Fibroblast of upper back skin (primary cell): ENCODE measurements at places on chromosomes 3 and 15.

GRCh38 chr3:169618894-169619792 lies 44.4 kb downstream of the MECOM start:
- no peak for DNase-seq

- no peak for DNase-seq
Measured at GRCh38 chr15:88080616-88081015, 175.9 kb downstream of the NTRK3 start.

DNA sequence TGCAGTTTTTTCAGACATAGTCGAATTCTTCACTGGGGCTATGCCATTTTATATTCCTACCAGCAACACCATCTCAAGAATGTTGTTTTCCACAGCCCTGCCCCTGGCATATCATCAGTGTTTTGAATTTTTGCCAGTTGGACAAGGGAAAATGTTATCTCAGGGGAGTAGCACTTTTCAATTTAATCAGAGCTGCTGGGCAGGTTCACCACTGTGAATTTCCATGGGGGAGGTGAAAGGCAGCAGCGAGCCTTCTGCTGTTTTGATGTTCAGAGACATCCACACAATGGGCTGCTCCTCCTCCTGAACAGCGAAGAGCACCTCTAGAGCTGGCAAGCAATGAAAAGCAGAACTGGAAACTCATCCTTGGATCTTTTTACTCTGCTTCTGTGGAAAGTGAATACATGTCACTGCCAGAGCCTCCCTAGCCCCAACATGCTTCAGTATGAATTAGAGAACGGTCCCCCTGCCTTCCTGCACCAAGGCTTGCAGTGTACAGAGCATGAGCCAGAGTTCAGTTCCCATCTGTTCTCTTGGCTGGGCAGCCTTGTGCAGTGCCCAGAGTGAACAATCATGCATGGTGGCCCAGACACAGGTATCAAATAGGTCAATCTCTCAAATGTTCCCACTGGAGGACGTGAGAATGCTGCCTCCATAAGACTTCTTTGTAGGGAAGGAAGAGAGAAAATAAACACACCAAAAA lies 56.1 kb upstream of the RAD18 start:
- DNase-seq: no peak

DNA sequence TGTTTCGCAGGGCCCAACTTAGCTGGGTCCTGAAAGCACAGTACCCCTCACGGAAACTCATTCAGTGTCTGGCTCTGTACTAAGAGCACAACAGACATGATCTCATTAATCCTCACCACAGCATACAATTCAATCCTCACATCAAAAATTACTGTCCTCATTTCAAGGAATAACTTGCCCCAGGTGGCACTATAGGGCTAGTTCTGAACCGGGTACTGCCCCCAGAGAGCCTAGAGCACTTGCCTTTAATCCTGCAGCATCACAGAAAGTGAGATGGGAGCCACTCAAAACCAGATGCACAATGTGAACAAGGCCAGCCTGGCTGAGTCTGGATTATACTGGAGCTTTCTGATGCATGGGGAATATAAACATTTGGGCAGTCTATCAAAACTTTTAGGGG lies 122.6 kb downstream of the OSBPL10 start:
- no peak for DNase-seq

GRCh38 chr3:10196389-10197052 lies 31.8 kb downstream of the IRAK2 start:
- peak; percentile 85 for DNase-seq
